ENCODE measurements at places on chromosomes 6 and 20.

DNA sequence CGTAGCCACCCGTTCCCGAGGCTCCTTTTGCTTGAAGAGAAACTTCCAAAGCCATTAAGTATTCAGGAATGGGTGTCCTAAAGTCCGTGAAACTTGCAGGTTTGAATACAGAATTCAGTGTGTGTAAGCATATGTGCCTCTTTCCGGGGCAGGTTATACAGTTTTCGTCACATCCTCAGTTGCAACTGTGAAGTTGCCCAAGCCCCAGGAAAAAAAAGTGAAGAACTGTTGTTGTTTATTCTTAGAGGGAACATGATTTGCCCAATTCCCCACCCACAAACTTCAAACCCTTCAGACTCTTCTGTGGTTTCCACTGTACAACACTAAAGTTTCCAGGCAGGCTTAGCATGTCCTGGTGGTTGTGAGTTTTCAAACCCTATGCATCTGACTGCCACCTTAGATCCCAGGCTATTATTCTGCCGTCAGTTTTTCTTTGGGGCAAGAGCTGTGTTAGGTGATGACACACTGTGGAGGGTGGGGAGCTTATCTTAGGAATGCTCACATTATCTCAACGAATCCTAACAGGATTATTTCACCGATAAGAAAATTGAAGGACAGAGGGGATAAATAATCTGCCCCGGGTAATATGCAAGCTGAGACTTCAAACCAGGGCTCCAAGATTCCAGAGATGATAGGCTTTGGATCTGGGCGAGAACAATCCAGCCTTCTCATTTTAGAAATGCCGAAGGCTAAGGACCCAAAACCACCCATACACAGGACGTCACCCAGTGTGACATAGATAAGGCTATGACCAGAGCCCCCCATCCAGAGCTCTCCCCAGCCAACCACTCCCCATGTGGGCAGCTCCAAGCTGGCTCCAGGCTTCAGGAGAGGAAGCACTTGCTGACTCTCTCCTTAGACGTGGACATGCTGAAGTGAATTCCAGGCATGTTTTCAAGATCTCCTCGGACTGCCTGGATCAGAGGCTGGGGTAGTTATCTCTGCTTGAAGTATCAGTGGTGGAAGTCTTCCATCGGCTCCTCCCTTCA is 81.7 kb upstream of the AFDN start:
- no peak for DNase-seq

GRCh38 chr6:82507112-82507511 is 143.5 kb downstream of the TPBG start:
- no peak for DNase-seq

DNA sequence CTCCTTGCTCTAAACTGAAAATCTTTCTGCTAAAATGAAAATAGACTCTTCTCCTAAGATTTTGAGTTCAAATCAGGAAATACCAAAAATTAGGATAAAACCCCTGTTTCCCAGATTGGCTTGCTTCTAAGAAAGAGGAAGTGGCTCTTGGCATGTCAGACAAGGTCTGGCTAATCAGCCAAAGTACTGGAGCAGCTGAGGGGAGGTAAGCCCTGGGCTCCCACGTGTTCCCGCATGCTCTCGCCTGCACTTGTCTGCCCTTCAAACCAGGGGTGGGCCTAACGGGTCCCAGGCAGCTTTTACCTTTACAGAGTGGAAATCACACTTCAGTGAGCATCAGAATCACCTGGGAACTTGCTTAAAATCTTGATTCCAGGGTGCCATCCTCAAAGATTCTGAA is 43.2 kb upstream of the GABRR1 start:
- no peak for DNase-seq

DNA sequence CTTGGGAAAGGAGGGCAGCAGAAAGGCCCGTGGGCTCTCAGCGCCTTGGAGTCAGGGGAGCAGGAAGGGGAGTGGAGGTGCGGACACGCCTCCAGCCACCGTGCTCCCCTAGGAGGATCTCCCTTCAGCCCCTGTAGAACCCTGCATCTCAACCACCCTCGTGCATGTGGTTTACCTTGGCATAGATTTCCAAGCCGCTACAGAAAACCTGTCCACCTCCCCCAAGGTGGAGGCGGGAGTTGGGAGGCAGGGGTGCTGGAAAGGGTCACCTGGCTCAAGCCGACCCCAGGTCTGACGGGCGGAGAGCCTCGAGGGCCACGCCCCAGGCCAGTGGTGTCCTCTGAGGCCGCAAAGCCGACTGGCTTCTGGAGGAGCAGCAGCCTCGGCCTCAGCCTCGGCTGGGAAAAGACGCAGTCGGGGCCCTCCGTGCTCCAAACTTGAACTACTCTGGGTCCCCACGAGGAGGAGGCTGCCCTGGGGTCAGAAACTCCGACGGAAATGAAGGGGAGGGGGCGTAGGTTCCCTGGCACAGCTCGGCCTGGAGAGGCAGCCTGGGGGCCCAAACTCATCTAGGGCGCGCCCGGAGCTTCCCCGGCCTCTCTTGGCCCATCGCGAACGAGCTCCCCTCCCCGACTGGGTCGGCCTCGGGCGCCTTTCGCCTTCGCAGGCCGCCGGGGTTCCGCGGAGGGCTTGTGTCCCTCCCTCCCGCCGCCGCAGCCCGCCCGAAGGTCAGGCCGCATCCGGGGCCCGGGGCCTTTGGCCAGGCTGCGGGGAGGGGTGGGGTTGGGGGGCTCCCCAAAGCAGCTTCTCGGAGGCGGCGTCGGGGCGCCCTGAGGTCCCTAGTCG is 6.3 kb upstream of the FOXF2 start:
- no peak for DNase-seq

GRCh38 chr6:125099211-125100073 is 54.1 kb upstream of the TPD52L1 start:
- no peak for DNase-seq

- no peak for DNase-seq
Measured at GRCh38 chr20:10855778-10856177, 182.0 kb upstream of the JAG1 start.

- no peak for DNase-seq
Measured at GRCh38 chr6:25137480-25137879, 141.7 kb upstream of the CARMIL1 start.

DNA sequence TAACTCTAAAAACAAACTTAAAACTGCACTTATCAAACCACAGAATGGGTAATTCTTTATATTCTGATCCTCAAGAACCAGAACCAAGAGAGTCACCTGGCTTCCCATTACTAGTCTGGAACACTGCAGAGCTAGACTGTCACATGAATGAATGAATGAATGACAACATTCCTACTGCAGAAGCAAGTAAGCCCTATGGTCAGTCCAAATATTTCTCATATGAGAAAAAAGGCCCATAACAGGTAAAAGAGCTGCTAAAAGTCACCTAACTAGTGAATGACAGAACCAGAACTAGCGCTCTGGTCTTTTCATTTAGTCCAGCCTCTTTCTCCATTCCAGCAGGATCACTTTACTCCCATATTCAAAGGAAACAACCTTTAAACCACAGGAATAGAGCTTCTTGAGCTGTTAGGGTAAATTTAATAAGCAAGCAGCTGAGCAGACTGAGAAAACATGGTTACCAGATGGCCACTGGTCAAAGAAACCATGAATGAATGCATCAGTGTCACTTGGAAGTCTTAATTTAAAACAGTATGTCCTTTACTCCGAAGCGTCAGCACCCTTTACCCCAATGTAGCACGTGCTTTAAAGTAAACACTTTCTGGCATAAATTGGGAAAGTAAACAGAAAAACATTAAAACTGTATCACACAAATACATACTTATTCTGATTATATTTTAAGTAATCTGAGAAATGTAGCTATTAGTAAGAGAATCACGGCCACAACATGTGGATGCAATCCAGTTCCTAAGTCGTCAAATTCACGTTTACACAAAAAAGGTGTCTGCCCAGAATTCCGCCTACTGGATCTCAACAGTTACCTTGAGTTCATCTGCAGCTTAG is 1.4 kb downstream of the PREP start:
- DNase-seq: no peak

- DNase-seq: peak; percentile 8
Measured at GRCh38 chr6:130848945-130849344, 21.7 kb downstream of the SMLR1 start.

DNA sequence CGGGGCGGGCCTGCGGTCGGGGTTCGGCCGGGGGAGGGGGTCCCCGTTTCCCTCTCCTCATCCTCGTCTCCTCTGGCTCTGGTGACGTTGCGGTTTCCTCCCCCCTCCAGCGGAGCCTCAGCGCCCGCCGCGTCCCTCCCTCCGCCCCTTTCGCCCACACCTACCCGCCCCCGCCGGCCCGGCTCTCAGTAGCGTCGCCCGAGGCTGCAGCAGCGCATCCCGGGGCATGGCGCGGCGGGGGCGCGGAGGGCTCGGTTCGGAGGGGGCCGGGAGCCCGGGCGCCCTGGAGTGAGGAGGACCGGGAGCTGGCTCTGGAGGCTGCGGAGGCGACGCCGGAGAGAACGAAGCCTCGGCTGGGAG is at the start of gene DSE:
Gene DSE, plus strand, starts transcription at position 188 of the 360 bp plus-strand sequence. CDS start 28,304 bp downstream, outside the sequence.
- peak; percentile 10 for DNase-seq

DNA sequence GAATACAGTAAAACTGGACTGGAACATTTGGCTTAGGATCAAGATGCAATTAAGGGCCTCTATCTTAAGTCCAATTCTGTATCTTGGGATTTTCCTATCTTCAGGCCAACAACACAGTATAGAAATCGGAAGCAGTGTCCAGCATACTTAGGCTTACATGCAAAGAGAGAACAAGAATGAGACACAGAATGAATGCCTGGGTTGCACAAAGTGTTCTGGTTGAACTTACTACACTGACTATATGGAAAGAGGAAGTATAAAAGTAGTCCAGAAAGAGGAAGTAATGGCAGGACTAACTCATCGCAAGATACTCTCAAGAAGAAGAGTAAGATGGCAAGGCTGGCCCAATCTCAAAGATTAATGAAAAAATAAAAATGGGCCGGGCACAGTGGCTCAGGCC is 87.6 kb downstream of the BTBD9 start:
- no peak for DNase-seq

- no peak for DNase-seq
Measured at GRCh38 chr20:22998476-22998875, 36.6 kb upstream of the SSTR4 start.

- DNase-seq: no peak
Measured at GRCh38 chr20:58945965-58946631, 35.0 kb upstream of the NELFCD start.
